ENCODE measurements at places on chromosomes 13 and 19.

- no peak for DNase-seq
Measured at GRCh38 chr13:23963184-23963931, 66.1 kb upstream of the C1QTNF9B start.

- DNase-seq, result no peak
Measured at GRCh38 chr19:18788529-18789421, 2.3 kb downstream of the COMP start.

DNA sequence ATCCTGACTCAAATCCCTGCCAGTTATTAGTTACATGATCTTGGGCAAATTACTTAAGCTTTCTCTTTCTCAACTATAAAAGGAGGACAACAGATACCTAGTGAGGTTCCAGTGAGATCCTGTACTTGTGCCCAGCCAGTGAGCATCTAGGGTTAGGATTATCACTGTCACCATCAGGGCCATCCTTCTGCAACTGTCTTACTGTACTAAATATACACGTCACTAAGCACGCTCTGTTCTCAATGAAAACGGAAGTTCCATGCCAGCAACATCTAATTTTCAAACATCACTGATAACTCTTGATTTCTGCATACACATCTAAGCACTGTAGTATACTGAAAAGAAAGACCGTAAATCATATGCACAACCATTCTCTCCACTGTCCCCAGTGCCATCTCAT is 70.0 kb downstream of the FOXO1 start:
- no peak for DNase-seq

DNA sequence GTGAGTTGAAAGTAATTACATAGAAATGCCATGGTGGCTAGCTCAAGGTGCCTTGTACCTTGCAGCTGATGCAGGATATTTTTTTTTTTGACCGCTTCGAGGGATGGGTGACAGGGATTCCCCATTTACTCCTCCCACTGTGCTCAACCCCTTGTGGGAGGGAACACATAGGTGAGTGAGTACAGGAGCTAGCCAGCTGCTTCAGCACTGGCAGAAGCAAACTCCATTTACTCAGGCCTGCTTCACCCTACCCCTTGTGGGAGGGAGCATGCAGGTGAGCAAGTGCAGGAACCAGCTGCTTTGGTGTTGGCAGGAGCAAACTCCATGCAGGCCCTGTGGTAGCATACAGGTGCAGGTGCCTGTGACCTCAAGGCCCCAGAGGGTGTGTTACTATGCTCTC is 330.1 kb downstream of the TDRD3 start:
- no peak for DNase-seq

GRCh38 chr13:64845110-64845509 is 2385.0 kb downstream of the PCDH9 start:
- DNase-seq, result no peak

- no peak for DNase-seq
Measured at GRCh38 chr13:103354171-103354570, 288.0 kb upstream of the SLC10A2 start.

DNA sequence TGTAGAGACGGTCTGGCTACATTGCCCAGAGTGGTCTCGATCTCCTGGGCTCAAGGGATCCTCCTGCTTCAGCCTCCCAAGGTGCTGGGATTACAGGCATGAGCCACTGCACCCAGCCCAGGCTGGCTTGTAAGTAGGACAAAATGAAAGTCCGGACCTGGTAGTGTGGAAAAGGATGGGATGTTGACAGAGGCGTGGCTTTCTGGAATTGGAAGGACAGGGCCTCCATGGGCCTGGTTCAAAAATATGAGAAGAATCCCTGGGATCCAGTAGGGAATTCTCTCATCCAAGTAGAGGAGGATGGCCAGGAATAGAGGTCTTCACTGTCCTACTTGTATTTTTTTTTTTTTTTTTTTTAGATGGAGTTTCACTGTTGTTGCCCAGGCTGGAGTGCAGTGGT is 64.9 kb downstream of the TRPM4 start:
- no peak for DNase-seq

GRCh38 chr19:48968179-48968661 is 3.1 kb downstream of the FTL start:
- DNase-seq, result no peak

DNA sequence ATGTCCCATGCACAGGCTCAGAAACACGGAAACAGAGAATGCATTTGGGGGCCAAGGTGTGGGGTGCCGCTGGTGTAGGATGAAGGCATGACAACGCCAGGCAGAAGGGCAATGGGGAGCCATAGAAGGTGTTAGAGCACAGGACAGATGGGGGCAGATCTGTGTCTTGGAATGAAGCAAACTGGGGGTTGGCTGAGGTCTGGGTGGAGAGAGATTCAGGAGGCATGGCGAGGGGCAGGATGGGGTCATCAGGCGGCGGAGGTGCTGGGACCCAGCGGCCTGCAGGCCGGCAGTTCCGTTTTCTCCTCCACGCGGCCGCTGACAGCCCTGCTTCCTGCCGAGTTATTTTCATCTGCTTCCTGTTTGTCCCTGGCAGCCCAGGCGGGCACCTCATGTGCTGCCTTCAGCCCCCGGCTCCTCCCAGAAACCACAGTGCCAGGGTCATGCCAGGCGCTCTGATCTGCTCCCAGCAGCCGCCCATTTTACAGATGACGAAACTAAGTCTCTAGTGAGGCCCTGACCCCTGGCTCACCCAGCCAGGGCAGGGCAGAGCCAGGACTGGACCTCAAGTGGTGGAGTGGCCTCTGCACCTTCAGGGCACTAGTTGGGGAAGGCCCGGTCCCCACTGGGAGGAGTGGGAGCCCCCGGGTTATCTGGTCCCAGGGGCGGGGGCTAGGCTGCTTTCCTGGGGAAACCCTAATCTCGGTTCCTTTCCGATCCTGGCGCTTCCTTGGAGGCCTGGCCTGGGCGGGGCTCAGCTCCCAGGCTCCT is 2.2 kb downstream of the ARHGAP45 start:
- DNase-seq, result no peak

- no peak for DNase-seq
Measured at GRCh38 chr19:46901701-46902401, 41.1 kb downstream of the ARHGAP35 start.

DNA sequence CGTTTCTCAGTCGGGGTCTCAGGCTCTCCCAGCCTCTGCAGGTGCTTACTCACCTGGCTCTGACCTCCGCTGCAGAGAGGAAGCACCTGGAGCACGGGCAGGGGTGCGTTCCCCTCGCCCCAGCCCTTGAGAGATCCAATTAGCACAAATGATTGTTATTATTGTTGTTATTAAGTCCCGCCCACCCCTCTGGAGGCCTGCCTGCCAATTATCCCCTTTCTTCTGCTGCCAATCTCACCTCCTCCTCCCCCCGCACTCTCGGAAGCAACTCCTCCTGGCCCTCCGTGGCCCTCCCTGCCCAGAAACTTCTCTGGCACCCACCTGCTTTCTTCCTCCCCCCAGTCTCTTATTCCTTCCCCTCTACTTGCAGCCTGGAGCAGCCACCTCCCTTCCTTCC is 8.8 kb downstream of the ZNF787 start:
- DNase-seq, result no peak

DNA sequence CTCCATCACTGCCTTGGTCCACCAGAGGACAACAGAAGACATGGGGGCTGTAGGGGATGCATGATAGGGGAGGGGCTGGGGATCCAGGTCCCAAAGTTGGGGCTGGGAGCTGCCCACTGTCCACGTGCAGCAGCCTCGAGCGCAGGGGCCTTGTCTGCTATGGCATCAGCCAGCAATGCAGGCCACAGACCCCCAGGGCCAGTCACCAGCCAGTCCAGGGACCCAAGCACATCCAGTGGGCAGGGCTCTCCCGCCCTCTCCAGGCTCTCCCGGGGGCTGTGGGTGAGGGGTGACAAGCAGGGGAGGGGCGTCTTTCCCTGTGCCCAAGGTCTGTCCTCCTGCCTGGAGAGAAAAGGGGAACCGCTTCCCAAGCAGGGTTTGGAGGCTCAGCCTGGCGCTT is 32.8 kb downstream of the PEPD start:
- DNase-seq, result no peak

DNA sequence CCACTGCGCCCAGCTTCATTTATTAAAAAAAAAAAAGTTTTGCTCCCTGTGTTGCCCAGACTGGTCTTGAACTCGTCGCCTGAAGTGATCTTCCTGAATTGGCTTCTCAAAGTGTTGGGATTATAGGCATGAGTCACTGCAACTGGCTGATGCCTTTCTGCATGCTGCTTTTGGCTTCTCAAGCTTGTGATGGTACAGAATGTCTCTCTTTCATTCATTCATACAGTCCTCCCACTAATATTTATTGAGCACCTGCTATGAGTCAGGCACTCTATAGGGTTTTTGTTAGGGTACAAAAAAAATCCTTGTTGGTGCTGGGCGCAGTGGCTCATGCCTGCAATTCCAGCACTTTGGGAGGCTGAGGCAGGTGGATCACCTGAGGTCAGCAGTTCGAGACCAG is 9.0 kb downstream of the TSPAN16 start:
- DNase-seq, result no peak

DNA sequence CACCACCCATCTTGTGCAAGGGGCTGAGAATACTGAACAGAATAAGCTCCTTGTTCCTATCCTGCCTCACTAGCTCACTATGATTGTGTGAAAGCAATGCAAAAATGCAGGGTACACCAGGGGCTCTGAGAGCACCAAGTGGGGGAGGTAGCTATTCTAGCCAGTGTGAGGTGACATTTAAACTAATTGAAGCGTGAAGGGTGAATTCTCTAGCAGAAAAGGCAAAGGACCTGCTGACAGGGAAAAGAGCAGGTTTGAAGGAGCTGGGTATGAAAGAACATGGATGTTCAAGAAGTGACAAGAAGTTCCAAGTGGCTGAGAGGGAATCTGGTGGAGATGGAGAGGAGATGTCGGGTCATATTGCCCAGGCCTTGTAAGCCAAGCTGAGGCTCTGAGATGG is 64.2 kb downstream of the SIAH3 start:
- DNase-seq, result no peak
